AG04449 (cell line): ENCODE measurements at places on chromosomes 2 and 18.

GRCh38 chr2:106878206-106878605, 7.8 kb downstream of the ST6GAL2 start:
- no peak for DNase-seq

DNA sequence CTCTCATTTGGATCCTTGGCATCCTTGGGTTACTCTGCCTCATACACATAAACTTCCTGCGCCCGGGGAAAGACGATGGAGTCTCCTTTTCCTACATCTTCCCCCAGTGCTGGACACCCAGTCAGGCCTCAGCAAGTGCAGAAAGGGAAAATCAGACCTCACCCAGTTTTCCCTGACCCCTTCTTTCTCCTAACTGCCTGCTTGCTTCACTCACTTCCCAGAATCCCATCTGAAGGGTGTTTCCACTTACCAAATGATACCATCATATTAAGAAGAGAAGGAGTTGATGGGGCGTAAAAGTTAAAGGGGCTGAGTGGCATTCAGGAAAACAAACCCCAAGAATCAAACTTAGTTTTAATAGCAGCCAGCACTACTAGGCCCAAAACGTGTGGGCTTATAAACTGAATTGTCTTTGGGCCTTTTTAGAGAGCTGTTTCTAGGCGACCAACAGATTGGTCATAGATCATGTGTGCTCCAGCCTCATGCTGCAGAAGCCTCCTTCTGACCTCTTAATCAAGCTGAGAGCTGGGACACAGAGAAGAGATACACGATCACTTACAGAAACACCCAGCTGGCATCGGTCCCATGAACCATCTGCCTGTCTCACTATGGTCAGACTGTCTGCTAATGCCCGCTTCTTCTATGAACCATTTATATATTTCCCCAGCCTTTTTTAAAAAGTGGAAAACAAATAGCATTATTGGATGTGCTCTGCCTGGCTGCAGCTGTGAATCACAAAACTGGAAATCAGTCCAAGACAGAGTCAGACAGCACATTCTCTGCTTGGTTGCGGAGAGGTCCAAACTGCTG, 165.7 kb upstream of the SLC14A2 start:
- DNase-seq = no peak

GRCh38 chr2:120958623-120959366, 223.1 kb downstream of the GLI2 start:
- no peak for DNase-seq

DNA sequence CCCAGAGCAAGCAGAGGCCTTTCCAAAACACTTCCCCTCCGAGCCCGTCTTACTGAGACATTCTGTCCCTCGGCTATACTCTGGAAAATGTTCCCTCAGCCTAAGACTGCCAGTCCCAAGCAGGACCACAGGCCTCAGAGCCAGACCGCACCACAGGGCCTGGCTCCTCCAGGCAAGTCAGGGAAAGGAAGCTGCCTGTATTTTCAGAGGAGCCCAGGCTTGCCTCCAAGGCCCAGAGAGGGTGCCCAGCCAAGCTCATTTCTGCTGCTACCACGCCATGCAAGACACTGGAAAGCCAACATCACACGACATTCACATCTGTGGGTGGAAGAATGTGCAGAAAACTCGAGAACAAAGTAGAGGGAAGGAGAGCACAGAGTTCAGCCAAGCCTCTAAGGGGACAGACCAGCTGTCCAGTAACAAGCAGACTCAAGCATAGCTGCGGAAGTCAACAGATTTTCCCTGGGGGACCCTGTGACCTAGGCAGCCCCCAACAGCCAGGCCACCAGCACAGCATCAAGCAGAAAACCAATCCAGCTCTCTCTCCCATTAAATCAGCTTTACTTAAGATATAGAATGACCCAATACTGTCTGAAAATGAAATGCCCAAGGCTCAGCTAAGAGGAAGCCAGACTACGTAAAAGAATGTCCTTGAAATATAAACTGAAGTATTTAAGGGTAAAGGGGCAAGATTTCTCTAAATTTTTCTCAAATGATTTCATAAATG, 123.9 kb downstream of the ZFP36L2 start:
- DNase-seq = no peak

DNA sequence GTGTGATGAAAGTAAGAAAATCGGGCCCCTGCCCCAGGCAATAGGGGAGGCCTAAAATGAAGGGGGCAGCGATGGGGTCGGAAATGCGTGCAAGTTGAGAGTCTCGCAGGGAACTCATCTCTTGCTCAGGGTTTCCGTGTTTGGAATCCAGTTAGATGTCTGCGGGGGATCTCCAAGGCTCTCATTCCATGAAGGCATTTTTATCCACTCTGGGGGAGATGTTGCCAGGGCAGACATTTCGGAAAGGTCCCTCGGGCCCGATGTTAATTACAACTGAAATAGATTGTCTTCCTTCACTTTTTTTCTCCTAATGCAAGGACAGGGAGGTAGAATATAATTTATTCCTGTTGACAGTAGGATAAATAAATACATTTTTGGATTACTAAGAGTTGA, 12.8 kb upstream of the SKOR2 start:
- no peak for DNase-seq

DNA sequence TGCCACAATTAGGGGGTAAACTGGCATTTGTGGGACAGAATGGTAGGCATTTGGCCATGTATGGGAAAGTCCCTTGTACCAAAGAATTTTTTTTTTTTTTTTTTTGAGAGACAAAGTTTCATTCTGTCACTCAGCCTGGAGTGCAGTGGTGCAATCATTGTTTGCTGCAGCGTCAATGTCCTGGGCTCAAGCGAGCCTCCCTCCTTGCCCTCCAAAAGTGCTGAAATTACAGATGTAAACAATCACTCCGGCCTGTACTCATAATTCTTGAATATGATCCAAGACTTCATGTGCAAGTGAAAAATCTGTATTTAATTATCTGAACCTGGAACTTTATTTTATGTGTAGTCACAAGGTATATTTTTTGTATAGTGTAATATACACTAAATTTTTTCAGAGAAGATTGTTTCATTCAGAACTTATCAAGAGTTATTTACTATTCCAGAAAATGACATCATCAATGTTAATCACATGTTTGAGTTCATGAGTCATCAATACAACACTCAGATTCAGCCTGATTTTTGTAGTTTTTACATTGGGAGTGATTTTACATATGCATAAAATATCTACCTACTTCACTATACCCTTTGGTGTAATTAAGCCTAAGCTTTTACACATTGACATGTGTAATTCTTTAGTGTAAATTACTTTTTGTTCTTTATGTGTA, 138.7 kb upstream of the L3MBTL4 start:
- DNase-seq = no peak

GRCh38 chr18:49858309-49859020, 45.1 kb upstream of the ACAA2 start:
- no peak for DNase-seq

GRCh38 chr18:31230495-31230894, 67.8 kb upstream of the DSC1 start:
- DNase-seq = no peak

DNA sequence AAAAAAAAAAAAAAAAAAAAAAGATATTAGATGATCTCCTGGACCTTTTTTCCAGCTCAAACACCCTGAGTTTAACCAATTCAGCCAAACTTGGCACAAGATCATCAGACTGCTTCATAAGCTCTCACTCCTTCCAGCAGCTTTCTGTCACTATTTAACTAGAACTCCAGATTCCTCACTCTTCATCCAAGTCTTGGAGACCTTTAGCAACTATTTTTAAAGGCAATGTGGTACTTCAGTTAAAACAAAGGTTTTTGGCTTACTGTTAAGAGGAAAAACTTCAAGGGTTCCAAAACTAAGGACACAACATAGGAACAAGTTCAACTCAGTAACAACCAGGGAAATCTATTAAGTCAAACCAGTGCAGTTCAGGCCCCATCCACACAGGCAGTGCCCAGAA, 23.2 kb downstream of the LAMA1 start:
- no peak for DNase-seq

DNA sequence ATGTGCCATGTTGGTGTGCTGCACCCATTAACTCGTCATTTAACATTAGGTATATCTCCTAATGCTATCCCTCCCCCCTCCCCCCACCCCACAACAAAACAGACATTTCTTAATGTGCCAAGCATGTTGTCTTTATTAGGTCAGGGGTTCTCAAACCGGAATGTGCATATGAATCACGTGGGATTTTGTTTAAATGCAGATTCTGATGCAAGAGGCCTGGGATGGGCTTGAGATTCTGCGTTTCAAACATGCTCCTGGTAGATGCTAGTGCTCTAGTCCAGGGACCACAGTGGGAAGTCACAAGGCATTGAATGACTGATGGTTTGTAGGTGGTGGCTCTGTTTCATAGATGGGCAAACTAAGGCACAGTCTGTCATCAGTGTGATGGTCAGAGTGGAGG, 184.7 kb downstream of the SMAD7 start:
- DNase-seq = no peak

- DNase-seq = no peak
Measured at GRCh38 chr2:239955989-239956817, 68.9 kb downstream of the NDUFA10 start.

DNA sequence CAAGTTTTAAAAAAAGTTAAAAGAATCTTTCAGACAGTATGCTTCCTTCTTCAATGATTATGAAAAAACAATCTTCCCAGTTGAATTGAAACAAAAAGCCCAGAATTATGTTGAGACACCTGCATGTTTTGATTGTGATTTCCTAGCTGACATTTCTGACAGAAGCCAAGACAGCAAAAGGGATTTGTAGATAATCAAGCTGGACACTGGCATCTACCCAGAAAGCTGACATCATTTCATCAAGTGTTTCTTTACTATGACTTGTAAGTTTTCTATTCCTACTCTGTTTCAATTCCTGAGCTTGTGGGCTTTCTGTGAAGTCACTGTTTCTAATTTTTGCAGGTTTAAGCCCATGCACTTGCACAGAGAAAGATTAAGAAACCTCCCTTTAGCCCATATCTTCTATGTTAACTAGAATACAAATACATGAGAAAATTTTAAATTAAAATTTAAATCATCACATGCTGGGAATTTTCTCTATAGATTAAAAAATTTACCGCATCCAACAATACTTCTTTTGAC, 82.9 kb upstream of the CCDC85A start:
- no peak for DNase-seq

- no peak for DNase-seq
Measured at GRCh38 chr2:70715071-70715985, 52.7 kb downstream of the ADD2 start.

DNA sequence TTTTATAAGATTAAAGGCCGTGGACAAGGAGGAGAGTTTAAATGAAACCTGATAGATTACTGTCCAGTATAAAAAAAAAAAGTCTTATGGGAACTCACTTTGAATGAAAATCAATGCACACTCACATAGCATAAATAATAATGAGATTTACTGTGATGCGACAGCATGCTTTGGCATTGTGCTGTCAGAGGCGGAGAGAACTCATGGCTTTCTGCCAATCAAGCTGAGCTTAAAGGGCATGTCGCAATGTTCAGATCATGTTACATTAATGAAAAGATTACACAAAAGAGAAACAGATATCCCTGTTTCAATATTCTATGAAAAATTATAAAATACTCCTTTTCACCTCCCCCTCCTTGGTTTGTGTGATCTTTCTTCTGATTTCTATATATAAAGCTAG, 310.8 kb downstream of the ERBB4 start:
- DNase-seq = no peak

GRCh38 chr2:105085525-105085924, 47.7 kb downstream of the MRPS9 start:
- DNase-seq = no peak

DNA sequence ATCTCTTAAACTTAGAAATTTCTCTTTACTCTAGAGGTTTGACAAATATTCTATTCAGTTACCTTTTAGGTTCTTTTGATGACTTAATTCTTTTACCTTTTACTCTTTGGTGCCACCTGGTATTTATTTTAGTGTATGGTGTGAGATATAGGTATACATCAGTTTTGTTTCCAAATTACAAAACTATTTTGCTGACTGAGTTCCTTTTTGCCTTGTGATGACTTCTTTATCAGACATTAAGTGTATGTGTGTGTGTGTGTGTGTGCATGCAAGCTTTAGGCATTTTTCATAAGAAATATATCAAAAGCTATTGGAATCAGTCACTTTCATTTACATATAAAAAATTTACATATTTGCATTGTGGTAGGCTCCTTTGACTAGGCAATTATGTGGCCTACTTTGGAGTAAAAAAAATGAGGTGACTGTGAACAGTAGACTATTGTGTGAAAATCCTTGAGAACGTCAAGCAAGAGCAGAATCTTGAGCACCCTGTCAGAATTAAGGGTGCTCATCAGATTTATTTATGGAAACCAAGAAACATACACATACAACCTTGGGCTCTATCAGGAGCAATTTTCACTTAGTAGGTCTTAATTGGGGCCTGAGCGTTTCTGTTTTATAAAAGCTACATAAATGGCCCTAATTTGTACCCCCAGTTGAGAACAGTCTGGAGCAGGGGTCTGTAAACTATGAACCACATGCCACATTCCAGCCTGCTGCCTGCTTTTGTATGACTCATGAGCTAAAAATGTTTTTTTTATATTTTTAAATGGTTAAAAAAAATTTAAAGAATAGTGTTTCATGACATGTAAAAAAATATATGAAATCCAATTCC, 415.9 kb downstream of the SLC4A3 start:
- no peak for DNase-seq

- no peak for DNase-seq
Measured at GRCh38 chr2:219624565-219624964, 2.9 kb upstream of the SLC4A3 start.

- DNase-seq = no peak
Measured at GRCh38 chr2:173843526-173843925, 121.6 kb downstream of the SP3 start.

DNA sequence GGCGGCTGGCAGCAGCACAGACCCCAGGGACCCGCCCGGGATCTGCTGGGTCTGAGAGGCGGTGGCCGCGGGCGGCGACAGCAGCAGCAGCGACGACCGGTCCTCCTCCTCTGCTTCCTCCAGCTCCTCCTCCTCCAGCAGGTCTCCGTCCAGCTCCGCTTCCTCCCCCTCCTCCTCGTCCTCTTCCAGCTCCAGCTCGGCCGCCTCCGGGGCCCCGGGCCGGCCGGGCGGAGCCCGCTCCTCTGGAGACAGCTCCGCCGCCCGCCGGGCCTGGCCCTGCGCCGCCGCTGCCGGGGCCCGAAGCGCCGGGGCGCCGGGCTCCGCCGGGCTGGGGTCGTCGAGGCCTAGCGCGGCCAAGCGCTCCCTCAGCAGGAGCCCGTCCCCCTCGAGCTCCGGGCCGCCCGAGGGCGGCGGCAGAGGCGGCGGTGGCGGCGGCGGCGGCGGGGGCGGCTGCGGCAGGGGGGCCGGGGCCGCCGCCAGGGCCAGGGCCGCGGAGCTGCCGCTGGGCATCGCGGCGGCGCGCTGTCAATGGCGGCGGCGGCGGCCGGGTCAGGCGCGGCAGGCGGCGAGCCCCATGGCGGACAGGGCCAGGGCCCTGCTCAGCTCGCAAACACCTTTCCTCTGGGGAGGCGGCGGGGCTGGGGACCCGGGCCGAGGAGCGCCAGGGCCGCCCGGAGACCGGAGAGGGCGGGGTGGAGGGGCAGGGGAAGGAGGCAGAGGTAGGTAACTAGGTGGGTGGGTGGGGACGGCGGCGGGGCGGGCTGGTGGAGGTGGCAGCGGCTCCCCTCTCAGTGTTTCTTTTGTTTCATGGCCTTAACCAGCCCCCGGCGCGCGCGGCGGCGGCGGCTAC, 445 bp downstream of the MEX3C start:
- DNase-seq = no peak
